ENCODE measurements at places on chromosomes 13 and 19. TPM values are rescaled to one million over a fixed set of nuclear protein-coding genes. Genes with fewer than 3 reads are reported as not detected.

Gene CABP5
- not detected for total RNA-seq

Gene INAFM1
- 3.3 TPM for total RNA-seq

Gene OR7C1
- not detected for total RNA-seq

Gene IGFL2
- 0.84 TPM for total RNA-seq

Gene SERP2
- total RNA-seq: 4.9 TPM

Gene CLDND2
- total RNA-seq: not detected

Gene MAMSTR
- 0.63 TPM for total RNA-seq

Gene DGKH
- 11.6 TPM for total RNA-seq

Gene LIN37
- 14.6 TPM for total RNA-seq

Gene DPF1
- not detected for total RNA-seq

Gene TMEM147
- 67.1 TPM for total RNA-seq

Gene RB1
- total RNA-seq: 40.4 TPM

Gene EPSTI1
- 8.3 TPM for total RNA-seq

Gene TPTE2
- total RNA-seq: not detected

Gene ADAT3
- 6.2 TPM for total RNA-seq

Gene STXBP2
- 39.1 TPM for total RNA-seq

Gene LIPE
- 999 TPM for total RNA-seq

Gene SPRED3
- not detected for total RNA-seq

Gene KLF1
- 0.69 TPM for total RNA-seq

Gene NXNL1
- not detected for total RNA-seq

Gene ZNF556
- 0.31 TPM for total RNA-seq

Gene ARHGAP45
- 31.5 TPM for total RNA-seq

Gene ERICH6B
- total RNA-seq: not detected

Gene CCDC9
- 8.2 TPM for total RNA-seq

Gene KASH5
- total RNA-seq: not detected

Gene TTC9B
- total RNA-seq: not detected
